ENCODE measurements at places on chromosomes 16 and 17.

GRCh38 chr16:78240459-78241222 is 141.2 kb downstream of the WWOX start:
- no peaks in the 10 kb centered on the region for H3K27me3 ChIP-seq
- H3K27ac ChIP-seq, result no peak overlapping the region
- no peaks in the 10 kb centered on the region for H3K36me3 ChIP-seq

DNA sequence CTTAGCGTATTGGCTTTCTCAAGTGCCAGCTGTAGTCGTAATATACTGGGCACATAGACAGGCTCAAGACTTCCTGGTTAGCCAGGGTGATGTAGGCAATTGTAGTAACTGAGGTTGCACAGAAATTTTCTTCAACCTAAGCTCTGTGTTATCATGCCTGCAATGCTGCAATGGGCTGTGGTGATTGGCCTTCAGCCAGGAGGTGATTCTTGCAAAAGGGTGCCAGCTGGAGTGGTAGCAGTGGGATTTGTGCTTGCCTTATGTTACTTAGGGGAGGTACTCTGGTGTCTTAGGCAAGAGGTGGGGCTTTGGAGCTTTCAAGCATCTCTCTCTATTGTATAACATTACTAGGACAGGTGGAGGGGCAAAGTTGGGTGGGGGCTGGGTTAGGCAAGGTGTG is 495.1 kb downstream of the CDH11 start:
- no peak overlapping the region for H3K27ac ChIP-seq
- no peaks in the 10 kb centered on the region for H3K4me1 ChIP-seq
- H3K36me3 ChIP-seq, result no peaks in the 10 kb centered on the region
- no peak overlapping the region for H3K4me3 ChIP-seq
- no peaks in the 10 kb centered on the region for H3K27me3 ChIP-seq

- DNase-seq, result no peak
- H3K4me3 ChIP-seq, result no peak overlapping the region
- no peaks in the 10 kb centered on the region for H3K4me1 ChIP-seq
Measured at GRCh38 chr17:79785017-79785899, 7.3 kb downstream of the CBX2 start.

GRCh38 chr17:68035131-68035522 is 408 bp upstream of the KPNA2 start:
- no peak overlapping the region for H3K27ac ChIP-seq
- no peak overlapping the region for H3K4me3 ChIP-seq
- H3K4me1 ChIP-seq, result peaks cover 19% of the 10 kb centered on the region
- peaks cover 4% of the 10 kb centered on the region for H3K36me3 ChIP-seq
- no peaks in the 10 kb centered on the region for H3K27me3 ChIP-seq

GRCh38 chr16:12557786-12558185 is 245.9 kb downstream of the CPPED1 start:
- H3K4me1 ChIP-seq, result no peaks in the 10 kb centered on the region
- H3K4me3 ChIP-seq, result no peak overlapping the region
- no peak overlapping the region for H3K27ac ChIP-seq
- no peaks in the 10 kb centered on the region for H3K27me3 ChIP-seq

- no peak overlapping the region for H3K27ac ChIP-seq
- peaks cover 3% of the 10 kb centered on the region for H3K36me3 ChIP-seq
- no peak for DNase-seq
Measured at GRCh38 chr16:5070431-5071186, 1.0 kb upstream of the ALG1 start.

DNA sequence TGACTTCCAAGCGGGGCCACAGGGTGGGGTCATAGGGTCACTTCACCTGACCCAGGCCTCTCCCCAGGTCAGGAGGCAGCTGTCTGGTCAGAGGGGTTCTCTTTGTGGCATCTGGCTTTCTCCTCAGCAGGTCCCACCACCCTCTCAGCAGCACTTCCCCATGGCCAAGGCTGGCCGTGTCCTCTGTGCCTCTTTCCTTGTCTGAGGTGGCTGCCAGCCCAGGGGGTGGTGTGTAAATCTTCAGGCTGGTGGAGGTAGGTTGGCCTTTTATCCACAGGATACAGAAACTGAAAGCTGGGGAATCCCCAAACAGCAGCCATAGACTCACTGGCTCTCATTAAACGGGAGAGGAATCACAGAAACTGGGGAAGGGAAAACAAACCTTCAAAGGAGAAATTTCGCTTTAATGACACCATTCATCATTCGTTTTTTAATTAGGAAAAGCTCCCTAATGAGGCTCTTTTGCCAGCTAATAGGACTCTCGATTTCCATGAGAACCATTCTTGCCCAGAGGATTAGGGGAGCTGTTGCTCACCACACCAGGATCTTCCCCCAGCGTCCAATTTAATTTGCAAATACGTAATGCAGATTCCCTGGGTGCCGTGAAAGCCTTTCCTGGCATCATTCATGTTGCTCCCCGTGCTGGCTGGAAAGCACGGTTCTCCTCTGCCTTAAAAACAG is 18.0 kb downstream of the C17orf75 start:
- H3K4me3 ChIP-seq, result no peak overlapping the region
- no peaks in the 10 kb centered on the region for H3K36me3 ChIP-seq
- peak; percentile 16 for DNase-seq
- H3K4me1 ChIP-seq, result no peaks in the 10 kb centered on the region

- no peak for DNase-seq
- H3K27ac ChIP-seq, result no peak overlapping the region
Measured at GRCh38 chr17:71922439-71922838, 198.4 kb upstream of the SOX9 start.

DNA sequence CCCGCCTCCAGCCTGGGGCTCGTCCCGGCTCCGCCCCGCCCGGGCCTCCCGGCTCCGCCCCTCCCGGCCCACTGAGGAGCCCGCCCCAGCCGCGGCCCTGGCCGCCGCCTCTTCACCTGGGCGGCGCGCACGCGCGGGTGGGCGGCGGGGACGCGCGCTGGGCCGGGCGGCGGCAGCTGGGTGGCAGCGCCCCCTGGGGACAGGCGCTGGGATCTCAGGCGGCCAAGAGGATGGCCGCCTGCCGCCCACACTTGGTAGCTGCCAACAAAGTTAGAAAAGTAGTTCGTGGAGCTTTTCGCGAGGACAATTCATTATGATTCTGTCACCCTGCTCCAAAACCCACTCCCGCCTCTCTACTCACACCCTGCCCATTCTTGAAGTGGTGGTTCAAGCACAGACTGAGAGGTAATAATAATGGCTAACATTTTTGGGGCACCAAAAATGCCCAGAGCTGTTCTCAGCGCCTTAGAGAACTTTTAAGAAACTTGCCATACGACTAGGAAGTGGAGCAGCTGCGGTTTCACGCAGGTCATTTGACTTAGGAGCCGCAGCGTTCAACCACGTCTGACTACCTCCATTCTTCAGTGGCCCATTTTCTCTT is 340 bp upstream of the MYO1D start:
- H3K27me3 ChIP-seq, result peaks cover 3% of the 10 kb centered on the region
- peak overlapping the region; percentile 77 for H3K27ac ChIP-seq
- H3K4me3 ChIP-seq, result peak overlapping the region; percentile 81
- H3K4me1 ChIP-seq, result peaks cover 22% of the 10 kb centered on the region
- DNase-seq, result peak; percentile 89
- H3K36me3 ChIP-seq, result no peaks in the 10 kb centered on the region

GRCh38 chr16:78326731-78327130 is 227.3 kb downstream of the WWOX start:
- H3K4me1 ChIP-seq, result no peaks in the 10 kb centered on the region
- DNase-seq, result peak; percentile 0
- H3K27me3 ChIP-seq, result no peaks in the 10 kb centered on the region

GRCh38 chr17:45689451-45689850 is 94.7 kb upstream of the CRHR1 start:
- H3K4me3 ChIP-seq, result no peak overlapping the region
- peaks cover 15% of the 10 kb centered on the region for H3K27me3 ChIP-seq
- H3K36me3 ChIP-seq, result no peaks in the 10 kb centered on the region
- H3K4me1 ChIP-seq, result no peaks in the 10 kb centered on the region

GRCh38 chr17:44283344-44284023 is 15.5 kb upstream of the SLC4A1 start:
- no peak overlapping the region for H3K27ac ChIP-seq
- H3K27me3 ChIP-seq, result no peaks in the 10 kb centered on the region
- H3K4me1 ChIP-seq, result peaks cover 15% of the 10 kb centered on the region
- H3K36me3 ChIP-seq, result no peaks in the 10 kb centered on the region
- DNase-seq, result no peak

GRCh38 chr17:68706356-68706920 is 105.3 kb upstream of the FAM20A start:
- H3K27ac ChIP-seq, result no peak overlapping the region
- H3K4me1 ChIP-seq, result no peaks in the 10 kb centered on the region
- no peak for DNase-seq
- H3K4me3 ChIP-seq, result no peak overlapping the region

DNA sequence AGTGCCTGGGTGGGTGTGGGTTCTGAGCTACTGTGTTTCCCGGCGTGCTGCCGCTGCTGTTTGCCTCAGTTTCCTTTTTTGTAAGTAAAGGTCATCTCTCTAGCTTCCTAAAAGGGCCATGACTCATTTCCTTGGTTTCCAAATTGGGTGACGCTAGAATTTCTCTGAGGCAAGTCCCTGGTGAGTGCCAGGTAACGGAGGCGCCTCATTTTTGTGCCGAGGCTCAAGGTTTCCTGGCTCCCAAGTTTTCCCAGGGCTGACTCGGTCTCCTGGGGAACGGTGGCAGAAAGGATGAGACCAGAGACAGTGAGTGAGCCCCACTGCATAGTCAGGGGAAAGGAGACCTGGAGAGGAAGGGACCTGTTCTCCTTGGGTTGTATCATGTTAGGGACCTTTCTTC is 20.3 kb downstream of the MSI2 start:
- no peaks in the 10 kb centered on the region for H3K27me3 ChIP-seq
- peaks cover 6% of the 10 kb centered on the region for H3K4me1 ChIP-seq
- H3K36me3 ChIP-seq, result peaks cover 7% of the 10 kb centered on the region
- H3K4me3 ChIP-seq, result no peak overlapping the region
- no peak overlapping the region for H3K27ac ChIP-seq

DNA sequence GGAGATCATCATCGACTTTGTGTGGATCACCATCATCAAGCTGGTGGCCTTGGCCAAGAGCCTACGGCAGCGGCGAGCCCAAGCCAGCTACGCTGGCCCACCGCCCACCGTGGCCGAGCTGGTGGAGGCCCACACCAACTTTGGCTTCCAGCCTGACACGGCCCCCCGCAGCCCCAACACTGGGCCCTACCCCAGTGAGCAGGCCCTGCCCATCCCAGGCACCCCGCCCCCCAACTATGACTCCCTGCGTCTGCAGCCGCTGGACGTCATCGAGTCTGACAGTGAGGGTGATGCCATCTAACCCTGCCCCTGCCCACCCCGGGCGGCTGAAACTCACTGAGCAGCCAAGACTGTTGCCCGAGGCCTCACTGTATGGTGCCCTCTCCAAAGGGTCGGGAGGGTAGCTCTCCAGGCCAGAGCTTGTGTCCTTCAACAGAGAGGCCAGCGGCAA is 72.5 kb downstream of the COG7 start:
- H3K27ac ChIP-seq, result no peak overlapping the region
- DNase-seq, result no peak
- H3K4me1 ChIP-seq, result no peaks in the 10 kb centered on the region
- no peak overlapping the region for H3K4me3 ChIP-seq

DNA sequence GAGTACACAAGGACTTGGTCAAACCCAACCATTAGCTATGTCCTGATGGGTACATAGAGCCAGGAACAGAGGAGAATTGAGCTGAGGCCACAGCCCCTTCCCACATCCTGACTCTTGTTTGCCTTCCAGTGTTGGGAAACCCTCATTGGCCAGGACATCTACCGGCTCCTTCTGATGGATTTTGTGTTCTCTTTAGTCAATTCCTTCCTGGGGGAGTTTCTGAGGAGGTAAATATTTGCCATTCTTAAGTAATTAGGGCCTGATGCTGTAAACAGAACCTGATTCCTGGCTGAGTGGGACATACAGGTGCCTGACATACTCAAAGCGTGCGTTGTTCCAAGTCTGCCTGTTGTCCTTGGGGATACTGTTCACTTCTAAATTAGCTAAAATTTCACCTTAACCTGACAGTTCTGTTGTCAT is 42.6 kb downstream of the GDE1 start:
- H3K36me3 ChIP-seq, result no peaks in the 10 kb centered on the region
- H3K4me1 ChIP-seq, result no peaks in the 10 kb centered on the region
- H3K27ac ChIP-seq, result no peak overlapping the region
- no peaks in the 10 kb centered on the region for H3K27me3 ChIP-seq

DNA sequence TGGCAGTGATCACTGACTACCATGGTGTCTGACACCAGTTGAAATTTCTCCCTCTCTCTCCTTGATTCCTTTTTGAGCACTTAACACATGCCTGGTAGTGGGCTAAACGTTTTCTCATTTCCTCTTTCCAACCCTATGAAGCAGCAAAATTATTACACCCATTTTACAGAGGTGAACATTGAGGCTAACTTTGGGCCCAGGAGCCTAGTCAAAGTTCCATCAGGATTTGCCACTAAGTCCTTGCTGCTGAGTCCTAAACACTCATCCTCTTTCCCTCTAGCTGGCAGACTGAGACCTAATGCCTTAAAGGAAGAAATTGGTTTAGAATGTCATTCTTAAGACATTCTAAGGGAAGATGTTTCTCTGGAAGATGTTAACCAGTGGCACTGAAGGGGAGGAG is 74.7 kb upstream of the IRX3 start:
- H3K27me3 ChIP-seq, result no peaks in the 10 kb centered on the region
- H3K36me3 ChIP-seq, result no peaks in the 10 kb centered on the region
- H3K4me1 ChIP-seq, result no peaks in the 10 kb centered on the region
- H3K27ac ChIP-seq, result no peak overlapping the region
- no peak for DNase-seq
- H3K4me3 ChIP-seq, result no peak overlapping the region

DNA sequence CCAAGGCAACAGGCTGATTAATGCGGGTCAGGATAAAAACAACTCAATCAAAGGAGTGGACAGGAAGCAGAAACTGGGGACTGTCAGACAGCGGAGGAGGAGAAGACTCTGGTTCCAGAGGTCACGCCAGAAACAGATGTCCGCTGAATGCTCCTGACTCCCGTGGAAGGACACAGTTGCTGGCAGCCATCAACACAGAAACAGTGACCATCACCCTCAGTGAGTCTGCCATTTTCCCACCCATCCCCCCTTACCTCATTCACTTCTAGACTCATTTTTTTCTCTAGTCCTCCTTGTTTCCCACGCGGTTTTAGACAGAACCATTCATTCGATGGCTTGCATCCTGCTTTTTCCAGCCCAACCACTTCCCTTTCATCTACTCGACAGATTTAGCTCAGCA is 40.9 kb downstream of the DHRS7C start:
- no peaks in the 10 kb centered on the region for H3K27me3 ChIP-seq
- H3K27ac ChIP-seq, result no peak overlapping the region
- H3K36me3 ChIP-seq, result no peaks in the 10 kb centered on the region
- no peak for DNase-seq
- H3K4me3 ChIP-seq, result no peak overlapping the region

DNA sequence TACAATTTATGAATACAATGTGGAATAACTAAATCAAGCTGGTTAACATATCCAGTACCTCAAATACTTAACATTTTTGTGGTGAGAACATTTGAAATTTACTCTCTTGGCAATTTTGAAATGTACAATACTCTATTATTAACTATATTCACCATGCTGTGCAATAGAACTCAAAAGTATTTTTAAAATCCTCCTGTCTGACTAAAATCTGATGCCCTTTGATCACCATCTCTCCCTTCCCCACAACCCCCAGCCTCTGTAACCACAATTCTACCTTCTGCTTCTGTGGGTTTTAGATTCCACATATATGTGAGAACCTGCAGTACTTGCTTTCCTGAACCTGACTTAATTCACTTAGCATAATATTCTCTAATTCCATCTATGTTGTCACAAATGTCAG is 71.6 kb upstream of the ALOX12 start:
- no peak for DNase-seq
- H3K27ac ChIP-seq, result no peak overlapping the region
- no peaks in the 10 kb centered on the region for H3K36me3 ChIP-seq
- no peaks in the 10 kb centered on the region for H3K4me1 ChIP-seq
- peaks cover 16% of the 10 kb centered on the region for H3K27me3 ChIP-seq
